ENCODE measurements at places on chromosomes 7 and 10.
A peak's percentile ranks its signal among the peaks of the same experiment; 100 is the strongest.

GRCh38 chr10:3944591-3944990, 159.6 kb upstream of the KLF6 start:
- DNase-seq, result no peak

- DNase-seq, result peak; percentile 52
Observed at GRCh38 chr7:156735851-156736250, 95.3 kb downstream of the RNF32 start.

DNA sequence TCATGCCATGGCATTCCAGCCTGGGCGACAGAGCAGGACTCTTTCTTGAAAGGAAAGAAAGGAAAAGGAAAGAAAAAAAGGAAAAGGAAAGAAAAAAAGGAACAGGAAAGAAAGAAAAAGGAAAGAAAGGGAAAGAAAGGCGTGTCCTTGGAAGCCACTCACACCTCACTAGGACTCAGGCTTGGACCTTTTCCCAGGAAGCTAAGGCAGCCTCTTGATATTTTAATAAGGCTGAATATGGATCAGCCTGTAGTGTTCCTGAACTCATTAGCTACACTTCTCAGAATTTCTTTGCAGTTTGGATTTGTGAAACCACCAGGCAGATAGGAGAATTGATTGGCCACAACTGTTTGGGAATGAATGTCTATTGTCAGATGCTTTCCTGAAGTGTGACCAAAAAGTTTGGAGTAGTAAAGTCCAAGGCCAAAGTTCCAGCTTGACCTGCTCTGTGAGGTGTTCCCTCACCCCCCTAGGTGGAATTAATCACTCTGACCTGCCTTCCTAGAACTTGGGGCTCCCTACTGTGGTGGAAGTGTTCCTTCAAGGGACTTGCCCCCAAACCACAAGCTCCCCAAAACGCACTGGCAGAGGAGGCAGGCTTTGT, 7.1 kb upstream of the MALSU1 start:
- DNase-seq, result no peak

DNA sequence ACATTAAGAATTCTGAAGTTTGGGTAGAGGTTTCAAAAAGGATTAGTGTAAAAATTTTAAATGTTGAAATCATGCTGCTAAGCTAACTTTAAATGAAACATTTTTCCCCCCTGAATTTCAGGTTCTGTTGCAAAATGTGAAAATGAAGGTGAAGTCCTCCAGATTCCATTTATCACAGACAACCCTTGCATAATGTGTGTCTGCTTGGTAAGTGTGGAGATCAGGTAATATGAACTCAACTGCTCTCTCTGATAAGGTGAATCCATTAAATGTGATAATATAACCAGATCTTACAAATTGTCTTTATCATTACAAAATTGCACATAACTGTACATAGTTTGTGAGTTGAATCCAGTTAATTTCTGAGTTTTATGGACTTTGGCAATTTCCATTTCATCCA, 1.4 kb downstream of the BMPER start:
- DNase-seq, result no peak

GRCh38 chr10:122490786-122491680, 29.7 kb downstream of the HTRA1 start:
- DNase-seq, result no peak

GRCh38 chr10:46288601-46289206, 1.9 kb downstream of the ANTXRL start:
- DNase-seq, result no peak

DNA sequence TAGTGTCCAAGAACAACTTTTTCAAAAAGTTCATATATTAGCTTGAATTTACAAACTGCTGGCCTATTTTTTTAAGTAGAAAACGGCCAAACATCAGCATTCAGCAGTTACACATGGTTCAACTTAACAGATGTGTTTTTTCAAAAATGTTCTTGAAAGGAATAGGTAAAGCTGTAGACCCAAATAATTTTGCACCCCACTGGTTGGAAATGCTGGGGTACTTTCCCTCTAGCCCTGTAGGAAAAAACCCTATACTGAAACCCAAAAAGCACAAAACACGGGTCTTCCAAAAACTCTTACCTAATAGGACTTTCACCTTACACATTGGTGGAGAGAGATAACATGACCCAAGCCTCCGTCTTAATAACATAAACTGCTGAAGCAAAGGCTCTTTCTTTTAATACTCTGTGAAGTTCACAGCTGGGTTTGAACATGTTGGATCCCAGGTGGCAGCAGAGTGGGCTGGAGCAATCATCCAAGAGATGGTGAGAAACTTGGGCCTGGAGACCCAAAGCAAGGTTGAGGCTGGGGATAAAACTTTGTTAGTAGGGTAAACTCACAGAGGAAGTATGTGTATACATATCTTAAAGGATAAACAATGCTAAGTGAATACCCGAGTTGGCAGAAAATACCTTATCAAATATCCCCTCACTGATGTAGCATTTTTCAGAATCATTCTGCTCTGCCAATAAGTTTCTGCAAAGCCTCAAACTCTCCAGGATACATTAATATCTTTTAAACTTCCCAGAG, 629 bp upstream of the DNAJC9 start:
- DNase-seq, result peak; percentile 43

DNA sequence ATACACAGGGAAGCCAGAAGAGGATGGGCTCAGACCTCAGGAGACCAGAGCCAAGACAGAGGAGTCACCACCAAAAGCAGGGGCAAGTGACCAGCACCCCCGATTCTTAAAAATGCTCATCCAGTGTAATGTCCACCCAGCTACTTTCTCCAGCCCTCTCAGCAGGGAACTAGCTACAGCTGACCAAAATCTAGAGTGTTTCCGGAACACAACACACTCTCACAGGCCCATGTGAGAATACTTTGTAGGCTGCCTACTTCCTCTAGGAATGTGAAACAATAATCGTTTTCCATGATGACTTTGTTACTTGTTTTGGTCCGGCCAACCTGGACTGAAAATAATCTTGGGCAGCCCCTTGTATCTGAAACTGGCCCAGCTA, 14.5 kb downstream of the PSAP start:
- no peak for DNase-seq

Data from DMS53 (cell line).